Renal pelvis (tissue), 12 donors: ENCODE measurements at places on chromosomes 16 and 17.

DNA sequence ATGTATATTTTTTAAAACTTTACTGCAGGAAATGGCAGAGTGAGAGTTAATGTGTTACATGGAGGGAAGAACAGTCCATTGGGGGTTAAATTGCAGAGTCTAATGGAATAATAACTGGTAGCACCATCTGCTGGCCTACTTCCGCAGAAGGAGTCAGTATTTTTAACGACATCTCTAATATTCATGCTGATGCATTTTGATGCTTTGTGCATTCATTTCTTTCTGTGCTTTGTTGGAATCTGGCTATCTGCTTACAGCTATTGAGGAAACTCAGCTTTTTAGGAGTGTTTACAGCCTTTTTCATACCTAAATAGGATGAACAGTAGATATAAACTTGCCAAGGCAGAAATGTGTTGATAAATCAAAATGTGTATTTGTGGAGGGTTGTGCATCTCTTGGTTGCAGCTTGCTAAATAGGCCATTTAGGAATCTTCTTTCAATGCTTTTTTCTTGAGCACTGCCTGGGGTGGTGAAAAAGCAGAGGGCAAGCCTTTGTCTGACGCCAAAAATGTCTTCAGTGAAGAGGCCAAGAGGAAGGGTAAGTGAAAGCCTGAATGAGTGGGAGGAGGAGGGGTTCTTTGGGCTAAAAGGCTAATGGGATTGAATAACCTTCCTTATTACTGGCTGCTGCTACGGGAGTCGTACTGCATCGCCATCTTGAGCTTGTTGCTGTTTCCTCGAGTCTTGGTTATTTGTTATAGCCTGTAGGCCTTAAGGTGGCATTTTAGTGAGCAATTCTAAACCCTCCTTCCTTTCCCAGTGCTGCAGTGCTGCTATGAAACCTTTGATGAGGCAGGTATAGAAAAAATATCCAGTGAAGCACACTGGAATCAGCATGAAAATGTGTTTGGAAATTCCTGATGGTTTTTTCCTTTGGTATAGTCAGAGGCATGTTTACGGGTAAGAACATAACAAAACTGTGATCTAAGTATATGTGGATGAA lies 153.3 kb downstream of the CHD9 start:
- peak; percentile 93 for DNase-seq

DNA sequence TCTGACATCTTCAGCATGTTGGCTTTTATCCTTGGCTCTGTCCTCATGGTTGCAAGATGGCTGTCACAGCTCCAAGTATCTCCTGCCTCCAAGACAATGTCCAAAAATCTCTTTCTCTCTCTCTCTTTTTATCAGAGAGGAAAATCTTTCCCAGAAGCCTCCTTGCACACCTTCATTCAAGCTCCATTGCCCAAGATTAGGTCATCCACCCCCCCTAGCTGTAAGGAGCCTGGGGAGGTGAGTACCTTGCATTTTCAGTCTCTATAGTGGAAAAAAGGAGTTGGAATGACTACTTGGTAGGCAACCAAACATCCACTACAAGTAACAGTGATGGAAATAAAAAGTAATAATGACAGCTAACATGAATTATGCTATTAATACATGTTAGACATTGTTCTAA lies 22.0 kb upstream of the NSMCE1 start:
- no peak for DNase-seq

DNA sequence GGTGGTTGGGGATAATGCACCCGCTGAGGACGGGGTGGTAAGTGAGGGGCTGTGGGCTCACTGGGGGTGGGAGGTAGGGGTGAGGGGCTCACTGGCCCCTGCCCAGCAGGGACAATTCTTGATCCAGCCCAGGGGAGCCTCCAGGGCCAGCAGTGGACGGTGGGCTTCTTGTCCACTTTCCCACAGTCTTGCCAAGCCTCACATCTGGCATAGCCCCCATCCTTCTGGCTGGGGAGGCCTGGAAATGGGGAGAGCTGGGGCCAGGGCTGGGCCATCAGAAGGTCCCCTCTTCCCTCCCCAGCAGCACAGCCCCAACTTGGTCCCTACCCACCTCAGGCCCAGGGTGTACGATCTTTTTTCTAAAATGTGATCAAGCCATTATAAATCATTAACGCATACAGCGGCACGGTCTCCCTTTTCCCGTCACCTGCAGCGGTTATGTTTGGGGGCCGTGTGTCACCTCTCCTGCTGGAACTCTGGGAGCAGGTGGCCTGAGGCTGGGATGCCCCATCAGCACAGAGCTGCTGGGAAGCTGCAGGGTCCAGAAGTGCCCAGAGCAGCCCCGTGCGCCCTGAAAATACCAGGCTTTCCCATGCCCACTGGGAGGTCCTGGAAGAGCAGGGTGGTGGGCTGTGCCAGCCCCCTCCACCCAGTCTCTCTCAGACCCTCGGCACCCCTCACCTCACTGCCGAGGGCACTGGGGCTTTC lies 7.2 kb upstream of the SETD6 start:
- DNase-seq = no peak

DNA sequence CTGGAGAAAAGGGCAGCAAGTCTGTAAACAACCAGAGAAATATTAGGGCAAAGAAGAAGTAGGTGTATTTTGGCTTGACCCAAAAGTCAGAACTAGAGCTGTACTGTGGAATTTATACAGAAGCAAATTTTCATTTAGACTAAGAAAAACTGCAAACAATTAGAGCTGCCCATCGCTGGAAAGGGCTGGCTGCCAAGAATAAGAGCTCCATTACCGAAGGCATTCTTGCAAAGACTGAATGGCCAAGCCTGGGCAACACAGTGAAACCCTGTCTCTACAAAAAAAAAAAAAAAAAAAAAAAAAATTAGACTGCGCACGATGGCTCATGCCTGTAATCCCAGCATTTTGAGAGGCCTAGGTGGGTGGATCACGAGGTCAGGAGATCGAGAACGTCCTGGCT lies 53.9 kb upstream of the TMC5 start:
- DNase-seq = no peak

GRCh38 chr17:17748604-17749003 lies 67.3 kb downstream of the RAI1 start:
- no peak for DNase-seq

GRCh38 chr16:84815462-84815861 lies 4.3 kb upstream of the CRISPLD2 start:
- no peak for DNase-seq

- DNase-seq = no peak
Measured at GRCh38 chr17:27635275-27635823, 4.4 kb downstream of the LGALS9 start.

GRCh38 chr16:54424043-54424451 lies 137.5 kb upstream of the IRX3 start:
- DNase-seq = no peak

GRCh38 chr17:57195785-57196460 lies 60.4 kb upstream of the MSI2 start:
- no peak for DNase-seq

DNA sequence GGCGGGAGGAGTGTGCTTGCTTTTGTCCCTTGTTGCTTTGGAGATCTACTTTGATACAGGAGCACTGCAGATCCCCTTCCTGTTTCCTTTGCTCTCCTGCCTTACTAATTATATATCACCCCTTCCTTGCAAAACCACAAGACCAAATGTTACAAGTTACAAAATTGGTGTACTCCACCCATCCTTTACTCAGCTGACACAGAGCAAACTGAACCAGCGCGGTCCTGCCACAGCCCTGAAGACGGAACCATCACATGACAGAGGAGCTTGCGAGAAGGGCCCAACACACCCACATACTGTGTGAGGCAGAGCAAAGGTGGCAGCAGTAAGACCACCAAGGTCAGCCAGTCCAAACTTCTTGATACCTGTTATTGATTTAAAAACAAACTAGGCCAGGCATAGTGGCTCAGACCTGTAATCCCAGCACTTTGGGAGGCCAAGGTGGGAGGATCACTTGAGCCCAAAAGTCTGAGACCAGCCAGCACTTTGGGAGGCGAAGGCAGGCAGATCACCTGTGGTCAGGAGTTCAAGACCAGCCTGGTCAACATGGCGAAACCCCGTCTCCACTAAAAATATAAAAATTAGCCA lies 33.2 kb downstream of the CYTH1 start:
- DNase-seq = no peak

DNA sequence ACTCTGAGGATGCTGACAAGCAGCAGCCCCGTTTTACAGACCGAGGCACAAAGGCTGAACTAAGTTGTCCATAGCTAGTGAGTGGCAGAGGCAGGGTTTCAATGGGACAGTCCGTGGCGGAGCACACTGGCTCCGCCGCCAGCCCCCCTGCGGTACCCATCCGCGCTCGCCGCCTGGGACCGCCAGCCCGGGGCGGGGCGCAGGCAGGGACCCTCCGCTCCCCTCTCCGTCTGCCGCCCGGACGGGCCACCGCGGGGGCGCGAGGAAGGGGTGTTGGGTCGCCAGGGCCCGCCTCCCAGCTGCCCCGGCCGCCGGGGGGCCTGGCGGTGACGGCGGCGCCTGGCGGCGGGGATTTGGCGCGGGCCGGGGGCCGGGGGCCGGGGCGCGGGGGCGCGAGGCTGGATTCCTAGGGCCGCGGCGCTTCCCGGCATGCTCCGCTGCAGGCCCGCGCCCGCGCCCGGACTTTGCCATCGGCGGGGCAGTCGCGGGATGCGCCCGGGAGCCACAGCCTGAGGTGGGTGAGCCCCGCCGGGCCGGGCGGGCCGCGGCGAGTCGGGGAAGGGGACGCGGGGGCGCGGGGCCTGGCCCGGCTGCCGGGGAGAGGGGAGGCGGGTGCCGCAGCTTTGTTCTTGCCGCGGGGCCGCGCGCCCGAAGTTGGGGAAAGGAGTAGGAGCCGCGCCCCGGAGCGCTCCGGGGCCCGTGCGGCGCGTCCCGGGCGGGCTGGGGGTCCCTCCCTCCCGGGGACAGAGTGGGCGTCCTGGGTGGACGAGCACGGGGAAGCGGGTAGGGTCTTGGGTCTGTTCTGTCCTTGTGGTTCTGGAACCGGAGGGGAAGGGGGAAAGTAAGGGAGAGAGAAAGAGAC lies at the start of gene TMEM98:
Gene TMEM98 (plus strand): TSS at position 430 of the 862 bp plus-strand sequence. CDS start 3,376 bp downstream, outside the sequence.
- DNase-seq = peak; percentile 38

- DNase-seq = no peak
Measured at GRCh38 chr17:42754782-42755181, 6.2 kb upstream of the RAMP2 start.

GRCh38 chr16:26342621-26343020 lies 650.9 kb downstream of the HS3ST4 start:
- no peak for DNase-seq

- DNase-seq = no peak
Measured at GRCh38 chr17:73311428-73311780, 397 bp downstream of the CDC42EP4 start.

GRCh38 chr16:52005551-52005950 lies 541.4 kb downstream of the TOX3 start:
- DNase-seq = no peak

- peak; percentile 35 for DNase-seq
Measured at GRCh38 chr16:21083729-21084268, 66.8 kb downstream of the DNAH3 start.

GRCh38 chr16:81442220-81442915 lies 2.2 kb upstream of the CMIP start:
- DNase-seq = no peak

GRCh38 chr17:73436954-73437353 lies 125.2 kb upstream of the CDC42EP4 start:
- DNase-seq = no peak

DNA sequence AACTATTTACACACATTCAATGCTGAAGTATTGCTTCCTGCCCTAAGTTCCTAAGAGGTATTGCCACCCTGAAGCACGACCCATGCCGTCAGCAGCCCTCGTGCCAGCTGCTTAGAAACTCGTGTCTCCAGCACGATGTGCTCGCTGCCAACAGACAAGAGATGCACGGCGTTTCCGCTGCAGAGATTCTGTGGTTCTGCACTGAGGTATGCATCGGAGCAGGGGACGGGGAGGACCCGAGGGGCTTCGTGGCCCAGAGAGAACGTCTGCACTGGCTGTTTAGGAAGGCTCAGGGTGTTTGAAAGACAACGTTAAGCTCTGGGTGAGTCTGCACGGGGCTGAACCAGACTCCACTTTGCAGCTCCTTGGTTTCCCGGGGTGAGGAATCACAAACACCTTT lies 82.7 kb upstream of the CREBBP start:
- DNase-seq = no peak

DNA sequence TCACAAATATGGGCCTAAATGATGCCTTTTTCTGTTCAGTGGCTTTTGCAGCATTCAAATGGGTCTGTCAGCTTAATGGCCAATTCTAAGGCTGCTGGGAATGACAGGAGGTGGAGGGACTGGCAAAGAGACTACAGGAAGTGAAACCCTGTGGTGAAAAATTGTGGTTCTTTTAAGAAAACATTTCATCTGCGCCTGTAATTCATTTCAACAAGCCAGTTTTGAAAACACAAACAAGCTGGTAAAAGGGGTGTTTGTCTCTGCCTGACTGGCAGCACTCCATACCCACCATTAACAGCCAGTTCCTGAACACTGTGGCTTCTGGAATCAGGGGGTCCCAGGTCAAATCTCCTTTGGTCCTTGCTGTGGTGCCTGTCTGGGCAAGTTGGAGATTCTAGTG lies 3.6 kb upstream of the KDM8 start:
- no peak for DNase-seq

DNA sequence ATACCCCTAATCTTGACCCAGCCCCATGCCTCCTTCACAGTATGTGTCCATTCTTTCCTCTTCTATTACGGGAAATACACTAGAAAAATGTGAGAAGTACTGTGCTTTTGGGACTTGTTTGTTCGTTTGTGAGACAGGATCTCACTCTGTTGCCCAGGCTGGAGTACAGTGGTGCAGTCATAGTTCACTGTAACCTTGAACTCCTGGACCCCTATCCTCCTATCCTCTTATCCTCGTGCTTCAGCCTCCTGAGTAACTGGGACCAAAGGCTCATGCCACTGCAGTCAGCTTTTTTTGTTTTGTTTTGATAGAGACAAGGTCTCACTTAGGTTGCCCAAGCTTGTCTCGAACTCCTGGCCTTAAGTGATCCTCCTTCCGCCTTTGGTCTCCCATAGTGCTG lies 29.9 kb upstream of the RASL10B start:
- no peak for DNase-seq

GRCh38 chr16:3321816-3322215 lies 16.5 kb downstream of the ZNF75A start:
- no peak for DNase-seq

DNA sequence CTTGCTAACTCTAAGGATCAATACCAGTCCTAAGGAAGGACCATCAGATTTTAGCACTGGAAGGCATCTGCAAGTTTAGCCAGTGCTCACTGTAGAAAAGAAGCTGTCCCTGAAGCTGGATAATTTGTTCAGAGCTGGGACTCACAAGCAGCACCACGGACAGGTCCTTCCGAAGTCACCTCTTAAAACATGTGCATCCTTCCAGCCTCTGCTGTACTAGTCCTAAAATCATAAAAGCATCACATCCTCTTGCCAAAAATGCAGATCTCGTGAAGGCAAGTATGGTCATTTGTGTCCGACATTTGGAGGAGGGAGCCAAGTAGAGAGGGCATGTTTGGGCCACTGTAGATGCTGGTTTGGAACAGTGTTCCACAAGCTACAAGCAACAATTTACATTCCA lies 506.9 kb downstream of the RBFOX1 start:
- DNase-seq = peak; percentile 27

- DNase-seq = no peak
Measured at GRCh38 chr17:55543709-55544108, 32.5 kb upstream of the SMIM36 start.

- no peak for DNase-seq
Measured at GRCh38 chr16:82544378-82545160, 82.2 kb upstream of the CDH13 start.

- no peak for DNase-seq
Measured at GRCh38 chr17:58329810-58330537, 1.4 kb upstream of the TSPOAP1 start.

GRCh38 chr16:1180549-1181403 lies 27.9 kb downstream of the CACNA1H start:
- no peak for DNase-seq

- no peak for DNase-seq
Measured at GRCh38 chr16:89691986-89692569, 5.6 kb downstream of the CDK10 start.

GRCh38 chr17:43219746-43220380 lies 8.2 kb downstream of the TMEM106A start:
- no peak for DNase-seq
